ENCODE measurements at places on chromosomes 16 and 17. TPM values are rescaled to one million over a fixed set of nuclear protein-coding genes. Genes with fewer than 3 reads are reported as not detected.

Gene DRG2
- total RNA-seq, result 48.0 TPM

Gene MT1A
- not detected for total RNA-seq

- no peak for DNase-seq
These were observed 3.1 kb upstream of the CORO7 start for GRCh38 chr16:4419402-4419959.

GRCh38 chr16:31382485-31383161, 10.5 kb upstream of the ITGAD start:
- DNase-seq, result peak; percentile 89

DNA sequence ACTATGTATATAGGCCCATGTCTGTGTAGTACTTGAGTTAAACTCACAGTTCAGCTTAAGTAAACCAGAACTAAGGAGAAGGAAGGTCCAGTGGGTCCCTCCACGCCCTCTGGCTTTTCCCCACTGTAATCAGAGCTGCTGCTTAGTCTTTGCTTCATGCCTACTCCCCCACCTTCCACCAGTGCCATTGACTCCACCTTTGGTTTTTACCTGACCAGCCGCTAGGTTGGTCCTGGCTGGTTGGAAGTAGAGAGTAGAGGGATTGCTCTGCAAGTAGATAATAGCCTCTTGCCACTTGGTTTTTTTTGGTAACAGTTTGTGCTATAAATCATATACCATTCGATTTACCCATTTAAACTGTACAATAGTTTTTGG, 22.8 kb upstream of the PHKG2 start:
- DNase-seq, result no peak

Gene TBC1D3K
- total RNA-seq, result not detected

Gene CA5A
- not detected for total RNA-seq
